ENCODE measurements at places on chromosomes 3 and 15. TPM values are rescaled to one million over a fixed set of nuclear protein-coding genes. Genes with fewer than 3 reads are reported as not detected.

- no peak overlapping the region for H3K27ac ChIP-seq
- H3K4me1 ChIP-seq = no peaks in the 10 kb centered on the region
- H3K27me3 ChIP-seq = no peaks in the 10 kb centered on the region
- H3K4me3 ChIP-seq = no peak overlapping the region
Observed at GRCh38 chr3:78096488-78097255, 1056.8 kb downstream of the ROBO2 start.

GRCh38 chr3:159130108-159130507 is 328.3 kb downstream of the MFSD1 start:
- no peaks in the 10 kb centered on the region for H3K36me3 ChIP-seq
- H3K4me3 ChIP-seq = no peak overlapping the region
- DNase-seq = no peak
- H3K27ac ChIP-seq = no peak overlapping the region
- H3K4me1 ChIP-seq = no peaks in the 10 kb centered on the region

DNA sequence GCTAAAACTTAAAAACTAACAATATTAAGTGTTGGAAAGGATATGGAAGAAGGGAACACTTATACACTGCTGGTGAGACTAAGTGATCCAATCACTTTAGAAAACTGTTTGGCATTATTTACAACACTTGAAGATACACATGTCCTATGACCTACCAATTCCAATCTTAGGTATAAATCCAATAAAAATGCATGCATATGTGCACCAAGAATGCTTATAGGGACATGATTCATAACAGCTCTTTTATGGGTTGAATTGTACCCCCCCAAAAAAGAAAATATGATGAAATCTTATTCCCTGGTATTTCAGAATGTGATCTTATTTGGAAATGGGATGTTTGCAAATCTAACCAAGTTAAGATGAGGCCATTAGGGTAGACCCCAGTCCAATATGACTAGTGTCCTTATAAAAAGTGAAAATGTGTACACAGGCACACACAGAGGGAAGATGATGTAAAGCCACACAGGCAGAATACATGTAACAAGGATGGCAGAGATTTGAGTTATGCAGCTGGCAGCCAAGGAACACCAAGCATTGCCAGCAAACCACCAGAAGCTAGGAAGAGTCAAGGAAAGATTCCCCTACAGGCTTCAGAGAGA is 15.3 kb downstream of the CCR8 start:
- DNase-seq = no peak
- no peaks in the 10 kb centered on the region for H3K27me3 ChIP-seq
- peaks cover 8% of the 10 kb centered on the region for H3K4me1 ChIP-seq
- H3K27ac ChIP-seq = no peak overlapping the region
- H3K36me3 ChIP-seq = no peaks in the 10 kb centered on the region
- H3K4me3 ChIP-seq = no peak overlapping the region

PSTPIP1 gene
- 3.1 TPM for polyA plus RNA-seq

PP2D1 gene
- 0.39 TPM for polyA plus RNA-seq

ST6GAL1 gene
- 126 TPM for polyA plus RNA-seq

CHRNA5 gene
- polyA plus RNA-seq = 3.7 TPM

A4GNT gene
- polyA plus RNA-seq = 0.07 TPM

GOLGA8Q gene
- polyA plus RNA-seq = 1.4 TPM

All from large intestine (tissue), 12 donors.